ENCODE measurements at places on chromosomes 12 and 14.

DNA sequence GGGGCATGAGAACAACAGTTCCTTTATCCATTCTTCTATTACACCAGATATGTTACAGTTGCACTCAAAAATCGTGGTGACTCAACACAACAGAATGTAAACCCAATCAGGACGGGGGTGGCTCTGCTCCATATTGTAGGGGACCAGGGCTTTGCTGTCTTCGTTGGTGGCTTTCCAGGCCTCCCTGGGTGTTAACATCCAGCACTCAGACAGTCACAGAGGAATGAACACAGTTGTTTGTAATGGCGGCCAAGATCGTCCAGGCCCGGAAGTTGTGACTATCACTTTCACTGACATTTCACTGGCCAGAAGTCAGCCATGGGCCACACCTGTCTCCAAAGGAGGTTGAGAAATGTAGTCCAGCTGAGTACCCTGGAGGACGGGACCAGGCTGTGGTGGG, 204.1 kb downstream of the CACNA1C start:
- DNase-seq: no peak

DNA sequence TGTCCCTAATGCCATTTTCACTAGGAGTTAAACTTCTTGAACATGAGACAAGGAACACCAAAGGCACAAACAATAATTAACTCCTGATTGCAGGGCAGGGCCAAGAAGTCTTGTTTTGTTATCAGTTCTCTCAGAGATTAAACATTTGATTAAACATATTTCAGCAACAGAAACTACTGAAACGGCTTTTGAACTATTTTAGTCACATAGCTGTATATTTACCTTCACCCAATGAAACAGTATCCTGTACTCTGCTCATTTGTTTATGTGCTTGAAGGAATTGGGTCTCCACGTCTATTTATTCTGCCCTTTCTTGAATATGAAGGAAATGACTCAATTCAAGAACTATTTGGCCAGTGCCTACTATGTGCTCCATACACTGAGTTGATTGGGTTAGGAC, 51.3 kb upstream of the PTCSC3 start:
- DNase-seq: no peak

DNA sequence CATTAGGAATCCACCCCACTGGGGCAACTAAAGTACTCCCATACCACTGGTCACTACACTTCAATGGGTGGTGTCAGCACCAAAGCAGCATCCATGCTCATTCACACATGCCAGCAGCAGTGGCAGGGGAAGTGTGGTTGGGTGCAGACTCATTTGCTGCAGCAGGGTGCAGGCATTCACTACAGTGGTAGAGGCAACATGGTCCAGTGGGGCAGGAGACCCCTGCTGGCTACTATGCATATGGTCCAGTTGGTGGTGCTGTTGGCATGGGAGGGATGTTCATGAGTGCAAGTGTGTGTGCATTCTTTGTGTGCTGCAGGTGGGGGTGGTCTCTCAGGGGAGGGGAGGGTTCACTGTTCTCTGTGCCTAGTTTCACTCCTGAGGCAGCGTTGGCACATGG, 908.4 kb upstream of the NOVA1 start:
- DNase-seq: no peak

DNA sequence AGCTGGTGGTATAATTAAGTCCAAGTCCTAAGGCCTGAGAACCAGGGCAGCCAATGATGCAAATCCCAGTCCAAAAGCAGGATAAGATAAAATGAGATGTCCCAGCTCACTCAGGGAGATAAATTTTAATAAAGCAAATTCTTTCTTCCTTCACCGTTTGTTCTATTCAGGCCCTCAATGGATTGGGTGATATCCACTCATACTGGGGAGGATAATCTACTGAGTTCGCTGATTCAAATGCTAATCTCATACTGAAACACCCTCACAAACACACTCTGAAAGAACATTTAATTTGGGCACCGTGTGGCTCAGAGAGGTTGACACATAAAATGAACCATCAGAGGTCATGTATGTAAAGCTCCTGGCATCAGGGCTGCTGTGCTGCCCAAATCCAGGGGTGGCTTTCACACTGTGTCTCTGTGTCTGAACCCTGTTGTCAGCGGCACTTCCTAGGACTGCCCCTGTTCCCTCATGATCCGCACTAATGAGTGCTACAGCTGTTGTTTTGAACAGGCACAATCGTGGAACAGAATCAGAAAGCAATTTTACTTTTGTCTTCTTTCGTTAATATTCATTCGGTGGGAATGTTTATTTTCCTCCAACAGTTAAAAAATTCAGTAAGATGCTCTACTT, 428.5 kb upstream of the FBXO33 start:
- DNase-seq: no peak

DNA sequence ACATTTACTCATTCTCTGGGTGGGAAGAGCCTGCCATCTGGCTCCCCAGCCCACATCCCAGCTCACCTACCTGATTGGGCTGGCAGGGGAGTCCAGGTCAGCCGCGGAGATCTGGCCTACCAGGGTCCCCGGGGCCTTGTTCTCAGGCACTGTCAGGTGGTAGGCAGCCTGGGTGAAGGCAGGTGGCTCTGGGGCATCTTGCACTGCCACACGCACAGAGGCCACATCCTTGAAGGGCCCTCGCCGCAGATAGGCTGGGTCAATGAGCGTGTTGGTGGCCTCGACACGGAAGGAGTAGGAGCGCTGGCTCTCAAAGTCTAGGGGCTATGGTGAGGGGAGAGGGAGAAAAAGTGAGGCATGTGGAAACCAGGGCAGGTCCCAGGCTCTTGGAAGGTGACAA, 3.9 kb downstream of the CDH24 start:
- DNase-seq: no peak

DNA sequence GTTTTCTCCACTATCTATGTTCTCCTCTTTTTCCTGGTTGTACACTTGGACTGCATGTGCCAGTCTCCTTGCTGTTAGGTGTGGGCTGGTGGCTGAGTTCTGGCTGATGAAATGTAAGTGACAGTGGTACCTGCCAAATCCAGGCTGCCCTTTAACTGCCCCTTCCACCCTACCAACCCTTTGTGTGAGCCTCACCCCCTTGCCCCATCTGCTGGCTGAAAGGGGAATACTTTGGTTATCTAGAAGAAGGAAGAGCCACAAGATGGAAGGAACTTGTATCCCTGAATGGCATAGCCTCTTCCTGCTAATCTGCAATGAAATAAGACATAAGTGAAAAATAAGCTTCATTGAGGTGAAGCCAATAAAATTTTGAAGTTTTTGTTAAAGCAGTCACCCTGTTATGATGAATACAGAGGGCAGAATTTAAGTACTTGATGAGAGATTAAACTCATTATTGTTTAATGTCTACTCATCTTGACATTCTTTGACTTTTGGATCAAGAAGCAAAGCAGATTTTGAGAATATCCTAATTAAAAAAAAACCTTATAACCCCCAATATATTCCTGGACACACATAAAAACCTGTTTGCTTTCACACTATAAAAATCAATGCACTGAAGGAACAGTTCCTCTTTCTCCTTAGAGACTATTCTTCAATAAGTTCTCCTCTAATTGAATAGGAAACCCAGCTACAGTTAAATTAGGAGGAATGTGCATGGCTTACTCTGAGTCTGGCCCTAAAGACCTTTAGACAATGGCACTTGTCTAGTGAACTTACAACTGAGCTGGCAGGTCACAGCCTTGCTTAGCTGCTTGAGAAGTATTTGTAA, 262.6 kb upstream of the BTG1 start:
- peak; percentile 73 for DNase-seq

DNA sequence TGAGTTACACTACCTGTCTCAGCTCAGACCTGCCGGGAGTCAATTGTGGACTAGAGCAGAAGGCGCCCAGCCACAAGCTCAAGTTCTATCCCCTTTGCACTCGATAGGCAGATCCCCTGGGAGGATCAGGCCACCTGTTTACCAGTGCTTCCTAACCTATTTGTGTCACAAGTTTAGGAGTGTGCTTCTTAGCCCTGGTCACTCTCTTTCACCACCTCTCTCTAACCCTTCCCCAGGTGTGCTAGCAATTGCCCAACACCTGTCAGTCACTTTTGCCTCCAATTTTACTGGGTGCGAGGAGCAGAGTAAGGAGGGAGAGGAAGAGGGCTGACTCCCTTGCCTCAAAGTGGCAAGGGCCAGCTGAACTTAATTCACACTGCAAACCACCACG, 745 bp upstream of the NAA30 start:
- DNase-seq: no peak

DNA sequence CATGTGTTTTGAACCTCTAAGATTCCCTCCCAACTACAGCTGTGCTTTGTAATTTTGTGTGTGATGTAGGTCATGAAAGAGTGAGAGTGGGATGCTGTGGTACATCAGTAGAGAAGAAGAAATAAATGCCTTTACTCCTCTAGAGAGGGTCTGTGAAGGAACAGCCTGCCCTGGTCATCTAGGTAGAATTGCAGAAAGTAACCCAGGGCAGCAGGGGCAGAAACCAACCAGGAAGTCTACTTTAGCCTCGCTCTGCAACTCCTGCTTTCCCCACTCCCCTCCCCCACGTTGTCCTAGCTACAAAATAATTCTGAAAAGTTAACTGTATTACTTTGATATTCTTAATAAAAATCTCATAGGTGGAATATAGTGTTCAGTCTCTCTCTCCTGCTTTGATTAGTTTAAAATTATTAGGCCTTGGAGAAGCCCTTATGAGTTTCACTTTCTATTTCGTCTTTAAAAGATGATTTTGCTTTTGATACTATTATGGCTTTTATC, 7.5 kb downstream of the TBK1 start:
- no peak for DNase-seq

- no peak for DNase-seq
Observed at GRCh38 chr12:15846887-15847286, 35.3 kb upstream of the STRAP start.

DNA sequence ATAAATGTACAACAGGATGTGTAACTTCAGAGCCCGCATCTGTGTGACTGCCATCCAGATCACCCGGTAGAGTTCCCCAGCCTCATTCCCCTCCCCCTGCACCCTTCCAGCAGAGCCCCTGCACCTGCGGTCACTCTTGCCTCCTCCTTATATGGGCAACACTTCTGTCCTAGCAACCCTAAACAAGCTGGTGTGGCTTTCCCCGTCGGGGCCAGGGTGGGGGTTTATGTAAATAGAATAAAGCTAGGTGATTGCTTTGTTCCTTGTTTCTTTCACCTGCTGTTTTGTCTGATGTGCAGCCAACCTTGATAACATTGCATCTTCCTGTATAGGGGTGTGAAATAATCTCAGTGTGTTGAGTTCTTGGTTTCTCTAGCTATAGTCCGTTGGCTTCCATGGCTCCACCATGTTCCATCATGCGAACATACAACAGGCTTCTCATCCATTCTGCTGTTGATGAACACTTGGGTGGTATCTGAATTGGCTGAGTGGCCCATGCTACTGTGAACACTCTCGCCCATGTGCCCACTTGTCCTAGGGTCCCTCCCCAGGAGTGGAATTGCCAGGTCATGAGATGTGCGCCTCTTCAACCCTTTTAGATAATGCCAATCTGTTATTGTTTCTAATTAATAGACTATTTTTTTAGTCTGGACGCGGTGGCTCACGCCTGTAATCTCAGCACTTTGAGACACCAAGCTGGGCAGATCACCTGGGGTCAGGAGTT, 102.2 kb downstream of the KIF26A start:
- no peak for DNase-seq

DNA sequence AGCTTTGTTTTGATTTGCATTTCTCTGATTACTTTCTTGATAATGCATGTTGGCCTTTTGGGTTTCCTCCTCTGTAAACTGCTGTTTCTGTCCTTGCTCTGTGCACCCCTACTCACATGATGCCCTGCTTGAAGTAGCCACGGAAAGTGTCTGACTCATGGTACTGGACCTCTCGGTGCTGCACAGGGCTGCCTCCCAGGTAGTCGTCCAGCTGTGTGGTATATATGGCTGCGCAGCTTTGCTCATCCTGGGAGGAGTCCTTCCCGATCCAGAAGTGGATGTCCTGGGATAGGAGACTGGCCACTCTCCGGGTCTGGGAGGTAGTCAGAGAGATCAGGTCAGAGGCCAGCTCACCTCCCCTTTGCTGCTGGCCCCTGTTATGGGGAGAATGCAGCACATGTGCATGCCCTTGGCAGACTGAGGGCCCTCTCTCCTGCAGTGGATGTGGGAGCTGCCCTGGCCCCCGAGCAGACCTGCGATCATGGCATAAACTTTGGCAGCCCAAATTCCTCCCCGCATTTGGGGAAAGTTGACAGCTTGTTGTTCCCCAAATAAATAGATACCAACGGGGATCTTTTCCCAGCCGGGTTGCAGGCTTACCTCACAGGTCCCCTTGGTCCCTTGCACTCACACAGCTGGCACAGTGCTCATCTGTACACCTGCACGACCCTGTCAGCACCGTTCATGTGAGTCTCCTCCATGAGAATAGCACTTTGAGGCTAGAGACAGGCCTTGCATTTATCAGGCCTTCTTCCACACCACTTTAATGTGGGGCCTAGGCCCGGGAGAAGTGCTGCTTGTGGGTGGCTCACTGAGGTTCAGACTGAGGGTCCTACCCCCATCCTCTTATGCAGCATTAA, 5.2 kb downstream of the AVIL start:
- no peak for DNase-seq

- no peak for DNase-seq
Observed at GRCh38 chr14:71070169-71070568, 162.9 kb downstream of the PCNX1 start.

GRCh38 chr12:7339675-7340074, 35.8 kb downstream of the ACSM4 start:
- DNase-seq: no peak

DNA sequence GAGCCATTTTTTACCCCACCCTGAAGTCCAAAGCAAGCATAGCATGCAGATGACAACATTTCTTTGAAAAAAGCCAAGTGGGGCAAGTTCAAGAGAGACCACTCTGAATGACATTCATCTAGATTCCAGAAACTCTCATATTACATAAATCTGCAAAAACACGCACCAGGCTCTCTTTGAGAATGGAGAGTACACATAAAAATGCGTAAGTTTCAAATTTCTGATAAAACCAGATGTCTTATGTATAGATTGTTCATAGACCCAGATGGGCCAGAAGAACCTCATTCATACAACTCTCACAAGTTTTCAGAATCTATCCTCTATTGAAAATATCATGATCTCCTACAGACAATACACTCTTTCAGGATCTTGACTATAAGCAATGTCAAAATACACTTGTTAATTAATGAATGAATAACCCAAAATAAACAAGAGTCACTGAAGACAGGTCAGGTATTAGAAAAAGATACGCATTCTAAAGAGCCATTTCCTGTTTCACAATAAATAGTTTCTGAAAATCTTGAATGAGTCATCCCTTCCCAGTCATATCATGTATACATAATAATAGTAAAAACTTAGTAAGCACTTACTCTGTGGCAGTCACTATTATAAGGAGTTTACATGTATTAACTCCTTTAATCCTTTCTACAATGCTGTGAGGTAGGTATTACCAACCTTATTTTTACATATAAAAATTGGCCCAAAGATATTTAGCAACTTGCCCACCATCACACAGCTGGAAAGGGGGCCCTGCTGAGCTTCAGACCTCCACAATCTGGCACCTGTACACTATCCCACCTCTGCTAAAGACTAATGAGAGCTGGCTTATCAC, 72.0 kb downstream of the PPP2R5E start:
- DNase-seq: no peak

GRCh38 chr12:49969027-49969426, 3.7 kb upstream of the AQP6 start:
- no peak for DNase-seq

GRCh38 chr12:57151741-57152630, 4.6 kb upstream of the LRP1-AS start:
- no peak for DNase-seq

Data from activated CD4-positive, alpha-beta T cell treated with anti-CD3 and anti-CD28 coated beads, Interleukin-2, amount 50 U/mL, for 48 hours (primary cell).